Activated T-helper 17 cell treated with anti-CD3 and anti-CD28 coated beads, Interleukin-2, amount 50 U/mL, for 72 hours (primary cell): ENCODE measurements at places on chromosomes 5 and 9.
A peak's percentile ranks its signal among the peaks of the same experiment; 100 is the strongest.

GRCh38 chr9:96069629-96070220 is 194.2 kb downstream of the ERCC6L2 start:
- no peak for ATAC-seq

- ATAC-seq = no peak
These were observed 23.4 kb downstream of the LCP2 start for GRCh38 chr5:170273968-170274710.

- ATAC-seq = no peak
These were observed 68.7 kb upstream of the WDR41 start for GRCh38 chr5:77560677-77561263.

DNA sequence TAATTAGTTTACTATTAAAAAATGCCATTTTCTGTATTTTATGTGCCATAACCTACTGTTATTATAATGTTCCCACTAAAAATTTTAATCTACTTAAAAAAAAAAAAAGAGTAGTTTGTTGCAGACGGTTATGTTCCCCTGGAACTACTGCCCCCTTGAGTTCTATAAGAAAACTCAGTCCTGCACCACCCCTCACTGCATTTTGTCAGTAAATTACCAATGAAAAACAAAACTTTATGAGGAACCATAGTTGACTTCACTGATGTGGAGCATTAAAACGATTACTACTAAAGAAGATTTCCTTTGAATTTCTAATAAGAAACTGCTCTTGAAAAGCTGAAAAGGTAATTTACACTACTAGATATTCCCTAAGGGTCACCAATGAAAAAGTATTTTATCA is 288.7 kb downstream of the FBXL17 start:
- ATAC-seq = no peak

GRCh38 chr5:173742432-173742816 is 126.0 kb upstream of the BOD1 start:
- peak; percentile 90 for ATAC-seq

- no peak for ATAC-seq
These were observed 237.7 kb downstream of the SYK start for GRCh38 chr9:91039125-91039834.

- no peak for ATAC-seq
These were observed 199.2 kb downstream of the ADAMTSL1 start for GRCh38 chr9:18673179-18673578.

GRCh38 chr9:80085668-80086067 is 513.9 kb downstream of the TLE4 start:
- ATAC-seq = peak; percentile 35

DNA sequence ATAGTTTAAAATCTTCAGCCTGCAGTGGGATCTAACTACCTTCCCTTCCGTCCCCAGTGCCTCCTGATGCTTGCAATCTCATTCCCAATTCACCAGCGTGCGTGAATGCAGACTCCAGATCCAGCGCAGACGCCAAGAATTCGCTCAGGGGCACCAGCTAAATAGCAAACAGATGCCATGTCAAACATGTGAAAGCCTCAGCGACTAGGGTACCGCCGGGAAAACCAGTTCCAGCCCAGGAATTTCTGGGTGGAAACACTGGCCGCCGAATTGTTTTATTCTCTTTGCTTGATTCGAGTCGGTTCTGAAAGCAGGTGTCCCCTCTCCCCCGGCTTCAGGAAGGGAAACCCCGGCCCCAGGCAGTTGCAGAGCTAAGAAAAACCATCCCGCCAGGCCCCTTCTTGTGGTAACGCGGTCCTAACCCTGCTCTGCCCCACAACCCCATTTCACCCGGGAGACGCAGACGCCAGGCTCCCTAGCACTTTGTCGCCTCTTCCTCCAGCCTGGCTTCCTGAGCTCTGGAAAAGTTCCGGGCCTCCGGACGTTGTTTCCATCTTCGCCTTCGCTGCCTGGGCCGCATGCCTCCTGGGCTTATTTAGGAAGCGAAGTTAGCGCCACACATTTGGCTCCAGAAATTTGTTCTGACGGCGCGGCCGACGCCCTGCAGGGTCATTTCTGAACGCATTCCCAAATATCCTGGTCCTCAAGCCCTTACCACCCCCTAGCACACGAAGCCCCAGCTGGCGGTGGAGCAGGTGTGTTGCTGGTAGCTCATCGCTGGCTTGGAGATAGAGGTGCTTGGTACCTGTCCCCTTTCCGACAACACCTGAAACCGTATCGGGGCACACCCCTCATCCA is 665 bp upstream of the LVRN start:
- no peak for ATAC-seq

DNA sequence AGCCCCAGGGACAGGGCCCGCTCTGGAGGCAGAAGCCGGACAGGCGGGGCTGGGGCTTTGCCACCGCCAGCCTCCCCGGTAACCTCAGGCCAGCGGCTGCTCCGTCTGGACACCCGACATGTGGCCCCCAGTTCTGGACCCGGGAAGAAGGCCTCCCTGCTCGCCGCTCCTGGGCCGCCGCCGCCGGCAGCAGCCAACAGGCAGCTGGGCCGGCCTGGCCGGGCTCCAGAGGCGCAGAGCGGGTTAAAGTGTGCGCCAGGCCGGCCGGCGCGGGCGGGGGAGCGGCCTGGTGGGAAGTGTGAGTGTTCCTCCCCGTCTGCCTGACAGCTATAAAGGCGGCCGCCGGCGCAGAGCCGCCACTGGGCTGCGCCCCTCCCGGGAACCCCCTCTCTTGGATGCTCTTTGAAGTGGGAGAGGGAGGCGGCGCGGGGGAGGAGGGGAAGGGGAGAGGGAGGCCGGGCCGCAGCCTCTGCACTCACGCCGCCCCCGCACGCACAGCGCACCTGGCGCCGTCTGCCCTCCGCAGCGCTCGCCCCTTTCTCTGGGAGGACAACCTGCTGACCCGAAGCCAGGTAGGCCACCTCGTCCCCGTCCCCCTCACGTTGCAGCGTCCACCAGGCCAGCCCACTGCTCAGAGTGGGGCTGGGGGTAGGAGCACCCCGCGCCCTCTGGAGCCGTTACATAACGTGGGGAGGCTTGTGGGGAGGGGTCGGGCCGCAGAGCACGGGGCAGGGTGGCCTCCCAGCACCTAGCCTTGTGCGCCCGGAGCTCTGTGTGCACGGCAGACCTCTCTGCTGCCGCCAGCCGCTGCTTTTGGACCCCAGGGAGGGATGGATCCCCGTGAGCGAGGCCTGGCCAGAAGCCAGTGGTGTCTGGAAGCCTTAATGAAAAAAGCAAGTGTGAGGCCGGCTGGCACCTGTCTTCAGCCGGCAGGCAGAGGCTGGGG is at the start of gene ADAMTSL2:
ADAMTSL2 (plus strand) TSS at position 359 of the 946 bp plus-strand sequence. CDS start 2,009 bp downstream, outside the sequence.
- ATAC-seq = no peak

DNA sequence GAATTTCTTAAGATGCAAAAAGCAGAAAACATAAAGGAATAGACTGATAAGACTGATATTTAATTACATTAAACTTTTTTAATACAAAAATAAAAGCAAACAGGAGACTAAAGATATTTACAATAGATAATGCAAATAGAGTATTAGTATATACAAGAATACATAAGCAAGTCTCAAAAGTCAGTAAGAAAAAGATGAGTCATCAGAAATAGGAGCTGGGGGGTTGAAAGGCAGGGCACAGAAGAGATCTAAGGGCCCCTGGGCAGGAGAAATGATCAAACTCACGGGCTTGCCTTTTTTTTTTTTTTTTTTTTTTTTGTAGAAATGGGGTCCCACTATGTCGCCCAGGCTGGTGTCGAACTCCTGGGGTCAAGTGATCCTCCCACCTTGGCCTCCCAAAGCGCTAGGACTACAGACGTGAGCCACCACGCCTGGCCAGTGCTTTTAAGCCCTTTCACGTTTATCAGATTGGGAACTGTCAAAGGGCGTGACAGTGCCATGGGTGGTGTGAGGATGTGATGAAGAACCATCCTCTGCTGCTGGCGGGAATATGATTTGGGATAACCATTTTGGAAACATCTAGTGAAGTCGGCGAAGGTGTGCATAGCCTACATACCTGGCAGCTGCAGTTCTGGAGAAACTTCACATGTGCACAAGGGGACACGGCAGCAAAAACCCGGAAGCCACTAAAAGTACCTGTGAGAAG is 126.1 kb downstream of the CACNA1B start:
- no peak for ATAC-seq

DNA sequence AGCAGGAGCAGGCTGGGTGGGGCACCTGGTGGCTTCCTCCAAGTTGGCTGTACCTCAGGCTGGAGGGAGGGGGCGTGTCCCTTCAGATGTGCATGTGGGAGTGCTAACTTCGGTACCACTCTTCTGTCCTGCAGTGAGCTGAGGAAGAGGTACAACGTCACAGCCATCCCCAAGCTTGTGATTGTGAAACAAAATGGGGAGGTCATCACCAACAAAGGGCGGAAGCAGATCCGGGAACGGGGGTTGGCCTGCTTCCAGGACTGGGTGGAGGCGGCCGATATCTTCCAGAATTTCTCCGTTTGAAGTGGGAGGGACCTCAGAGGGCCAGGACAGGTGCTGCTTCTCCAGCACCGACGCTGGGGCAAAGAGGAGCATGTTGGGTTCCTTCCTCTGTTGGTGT is 9.3 kb downstream of the NXNL2 start:
- no peak for ATAC-seq

- no peak for ATAC-seq
These were observed 504.7 kb downstream of the CCDC171 start for GRCh38 chr9:16057541-16057940.

DNA sequence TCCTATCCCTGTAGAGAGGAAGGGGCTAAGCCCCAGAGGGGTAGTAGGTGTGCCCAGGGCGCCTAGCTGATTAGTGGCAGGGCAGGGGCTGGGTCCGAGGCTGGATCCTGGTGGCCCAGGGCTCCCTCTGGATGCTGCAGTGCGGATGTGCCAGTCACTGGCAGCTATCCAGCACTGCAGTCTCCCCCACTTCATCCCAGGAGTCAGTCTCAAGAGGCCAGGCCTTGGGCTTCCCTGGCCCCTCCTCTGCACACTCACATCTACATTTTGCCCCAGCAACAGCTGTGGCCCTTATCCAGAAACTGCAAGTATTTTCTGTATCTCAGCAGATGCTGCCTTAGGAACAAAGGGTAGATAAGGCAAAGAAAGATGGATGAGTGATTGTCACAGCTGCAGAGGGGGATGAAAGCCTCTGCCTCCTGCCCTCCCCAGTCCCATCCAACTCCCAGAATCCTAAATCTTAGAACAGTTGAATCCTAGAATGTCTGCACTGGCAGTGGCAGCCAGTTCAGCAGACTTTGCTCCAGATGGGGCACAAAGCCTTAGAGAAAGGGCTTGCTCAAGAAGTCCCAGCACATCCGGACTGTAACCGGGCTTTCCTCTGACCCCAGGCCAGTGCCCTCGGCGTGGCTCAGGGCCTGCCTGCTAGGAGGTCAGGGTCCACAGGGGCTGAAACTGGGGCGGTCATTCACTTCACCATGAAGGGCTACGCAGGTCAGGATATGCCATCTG is 1.6 kb downstream of the ANXA6 start:
- ATAC-seq = no peak

DNA sequence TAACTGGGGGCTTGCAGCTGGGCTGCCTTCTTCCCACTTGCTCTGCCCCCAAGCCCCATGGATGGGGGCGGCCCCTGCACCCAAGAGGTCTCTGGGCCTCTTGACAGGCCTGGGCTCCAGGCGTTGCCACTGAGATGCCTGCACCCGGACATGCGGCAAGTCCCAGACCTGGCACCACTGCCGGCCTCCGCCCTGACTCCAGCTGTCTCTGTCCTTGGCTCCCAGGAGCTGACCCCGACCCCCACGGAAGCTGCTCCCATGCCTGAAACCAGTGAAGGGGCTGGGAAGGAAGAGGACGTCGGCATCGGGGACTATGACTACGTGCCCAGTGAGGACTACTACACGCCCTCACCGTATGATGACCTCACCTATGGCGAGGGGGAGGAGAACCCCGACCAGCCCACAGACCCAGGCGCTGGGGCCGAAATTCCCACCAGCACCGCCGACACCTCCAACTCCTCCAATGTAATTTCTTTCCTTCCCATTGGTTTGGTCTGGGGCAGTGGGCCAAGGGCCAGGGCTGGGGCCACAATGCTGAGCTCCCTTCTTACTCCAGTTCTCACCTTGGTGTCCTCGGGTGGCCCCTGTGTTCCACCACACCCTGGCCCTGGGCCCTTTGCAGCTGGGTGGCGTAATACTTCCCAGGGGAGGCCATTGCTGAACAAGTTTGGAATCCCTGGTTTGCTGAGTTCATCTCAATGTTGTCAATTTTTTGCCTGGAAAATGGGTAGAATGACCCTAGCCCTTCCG is 88.6 kb downstream of the COL5A1 start:
- no peak for ATAC-seq

GRCh38 chr5:78760770-78761169 is 112.2 kb upstream of the LHFPL2 start:
- no peak for ATAC-seq

DNA sequence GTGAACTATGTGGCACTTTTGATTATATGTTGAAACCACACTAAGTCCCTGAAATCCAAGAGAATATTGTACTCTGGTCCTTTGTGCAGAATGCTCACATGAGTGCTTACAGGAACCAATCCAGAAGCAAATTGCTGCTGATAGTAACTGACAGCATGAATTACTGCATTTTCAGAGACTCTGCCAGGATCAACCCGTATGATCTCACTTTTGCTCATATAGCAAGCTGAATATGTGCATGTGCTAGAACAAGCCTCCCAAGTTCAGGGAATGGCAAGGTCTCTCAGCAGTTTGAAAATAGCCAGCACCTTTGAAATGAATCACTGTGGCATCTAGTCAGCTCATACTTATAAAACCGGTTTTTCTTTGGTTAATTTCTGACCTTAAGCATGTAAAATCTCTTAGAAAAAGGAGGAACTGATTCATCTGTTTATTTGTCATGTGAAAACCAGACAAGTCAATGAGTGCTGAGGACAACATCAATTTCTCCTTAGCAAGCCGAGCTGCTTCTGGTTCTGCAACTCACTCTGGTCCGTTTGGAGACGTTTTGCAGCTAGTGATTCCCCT is 215.7 kb upstream of the ELL2 start:
- ATAC-seq = peak; percentile 96

GRCh38 chr9:131616983-131617604 is 71.8 kb downstream of the PRRT1B start:
- ATAC-seq = no peak

DNA sequence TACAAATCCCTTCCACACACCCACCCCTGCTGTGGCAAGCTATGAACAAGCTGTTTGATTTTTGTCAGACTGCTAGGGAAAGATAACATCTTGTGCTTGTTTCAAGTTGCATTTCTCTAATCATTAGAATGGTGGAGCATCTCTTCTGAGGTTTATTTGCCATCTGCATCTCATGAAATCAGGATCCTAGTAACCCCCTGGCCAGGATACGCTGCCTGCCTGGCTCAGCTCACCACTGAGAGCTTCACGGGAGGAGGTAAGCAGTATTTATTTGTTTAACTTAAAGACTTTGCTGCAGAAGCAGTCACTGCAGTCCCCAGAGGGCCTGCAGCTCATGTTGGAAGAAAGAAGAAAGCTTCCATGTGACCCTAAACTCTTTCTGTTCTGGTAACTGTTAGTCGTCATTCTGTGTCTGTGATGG is 83.3 kb upstream of the CXCL14 start:
- ATAC-seq = no peak
